Tibial nerve (tissue), 4 donors: ENCODE measurements at places on chromosomes 1 and 21.

DNA sequence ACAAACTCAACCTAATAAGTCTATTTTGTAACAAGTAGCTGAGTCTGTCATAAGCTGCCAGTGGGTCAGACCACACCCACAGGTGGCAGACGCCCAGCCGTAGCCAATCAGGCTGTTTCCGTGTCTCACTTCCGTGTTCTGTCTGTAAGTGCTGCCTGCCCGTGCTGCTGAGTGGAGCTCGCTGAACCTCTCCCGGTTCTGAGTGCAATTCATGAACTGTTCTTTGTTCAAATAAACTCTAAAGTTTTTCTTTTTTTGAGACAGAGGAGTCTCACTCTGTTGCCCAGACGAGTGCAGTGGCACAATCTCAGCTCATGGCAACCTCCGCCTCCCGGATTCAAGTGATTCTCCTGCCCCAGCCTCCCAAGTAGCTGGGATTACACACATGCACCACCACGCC, 25.1 kb downstream of the POFUT2 start:
- H3K36me3 ChIP-seq: peaks cover 62% of the 10 kb centered on the region
- no peak overlapping the region for H3K4me3 ChIP-seq
- DNase-seq: peak; percentile 11
- peaks cover 3% of the 10 kb centered on the region for H3K27me3 ChIP-seq

- DNase-seq: no peak
- H3K4me3 ChIP-seq: no peak overlapping the region
- no peaks in the 10 kb centered on the region for H3K4me1 ChIP-seq
These were observed 36.7 kb downstream of the AGL start for GRCh38 chr1:99886841-99887240.

DNA sequence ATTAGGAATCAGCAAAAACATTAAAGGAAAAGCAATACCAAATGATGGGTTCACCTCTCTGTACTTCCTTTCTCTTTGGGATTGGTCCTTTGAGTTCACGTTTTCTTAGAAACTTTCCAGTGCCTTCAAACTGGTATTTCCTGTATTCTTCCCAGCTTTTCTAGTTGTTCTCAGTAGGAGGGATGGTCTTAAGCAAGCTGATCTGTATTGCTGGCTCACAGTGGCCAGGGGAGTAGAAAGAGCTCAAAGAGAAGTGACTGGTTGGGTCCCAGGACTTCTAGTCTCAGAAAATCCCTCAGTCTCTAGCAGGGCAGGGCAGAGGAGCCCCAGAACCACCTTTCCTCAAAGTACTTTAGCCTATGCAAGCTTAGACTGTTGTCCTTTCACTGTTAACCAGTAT, 10.1 kb upstream of the USP24 start:
- H3K27ac ChIP-seq: no peak overlapping the region
- no peaks in the 10 kb centered on the region for H3K36me3 ChIP-seq
- DNase-seq: no peak
- H3K4me3 ChIP-seq: no peak overlapping the region

DNA sequence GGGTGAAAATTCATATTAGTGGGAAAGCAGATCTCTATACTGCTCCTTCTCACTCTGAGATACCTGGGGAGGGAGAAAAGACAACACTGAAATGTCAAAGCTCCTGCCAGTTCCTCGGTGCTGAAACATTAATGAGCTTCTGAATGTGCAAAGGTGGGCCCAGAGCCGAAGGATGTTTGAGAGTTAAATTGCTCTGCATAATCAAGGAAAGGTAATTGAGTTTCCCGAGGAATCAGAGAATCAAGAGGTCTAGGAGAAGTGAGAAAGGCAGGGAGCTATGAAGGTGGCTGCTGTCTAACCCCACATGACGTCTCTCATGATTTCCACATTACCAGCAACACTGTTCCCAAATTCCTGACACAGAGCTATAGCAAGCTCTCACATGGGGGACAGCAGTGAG, 346.7 kb downstream of the SMYD3 start:
- H3K36me3 ChIP-seq: no peaks in the 10 kb centered on the region
- H3K27ac ChIP-seq: no peak overlapping the region
- peaks cover 15% of the 10 kb centered on the region for H3K4me1 ChIP-seq
- DNase-seq: no peak

- no peaks in the 10 kb centered on the region for H3K36me3 ChIP-seq
- no peaks in the 10 kb centered on the region for H3K27me3 ChIP-seq
- no peak overlapping the region for H3K27ac ChIP-seq
- H3K4me1 ChIP-seq: no peaks in the 10 kb centered on the region
- DNase-seq: peak; percentile 60
- H3K4me3 ChIP-seq: no peak overlapping the region
These were observed 30.6 kb upstream of the CTPS1 start for GRCh38 chr1:40948741-40949443.

DNA sequence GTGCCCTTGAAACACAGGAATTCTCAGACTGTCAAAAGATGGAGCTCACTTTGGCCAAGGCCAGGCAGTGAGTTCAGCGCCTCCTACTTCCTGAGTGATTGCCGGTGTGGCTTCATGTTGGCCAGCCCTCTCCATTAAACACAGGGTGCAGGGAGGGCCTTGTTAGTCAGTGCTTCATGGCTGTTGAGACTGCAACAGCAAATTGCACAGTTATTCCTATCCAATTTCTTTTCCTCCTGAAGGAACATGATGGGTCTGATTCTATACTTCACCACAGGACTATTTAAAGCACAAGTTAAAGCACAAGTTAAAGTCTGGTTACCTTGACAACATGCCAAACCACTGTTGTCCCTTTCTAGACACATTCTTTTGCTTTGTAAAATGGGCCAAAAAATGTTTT, 156.6 kb downstream of the SIPA1L2 start:
- peaks cover 17% of the 10 kb centered on the region for H3K36me3 ChIP-seq
- H3K27ac ChIP-seq: no peak overlapping the region
- no peaks in the 10 kb centered on the region for H3K27me3 ChIP-seq

DNA sequence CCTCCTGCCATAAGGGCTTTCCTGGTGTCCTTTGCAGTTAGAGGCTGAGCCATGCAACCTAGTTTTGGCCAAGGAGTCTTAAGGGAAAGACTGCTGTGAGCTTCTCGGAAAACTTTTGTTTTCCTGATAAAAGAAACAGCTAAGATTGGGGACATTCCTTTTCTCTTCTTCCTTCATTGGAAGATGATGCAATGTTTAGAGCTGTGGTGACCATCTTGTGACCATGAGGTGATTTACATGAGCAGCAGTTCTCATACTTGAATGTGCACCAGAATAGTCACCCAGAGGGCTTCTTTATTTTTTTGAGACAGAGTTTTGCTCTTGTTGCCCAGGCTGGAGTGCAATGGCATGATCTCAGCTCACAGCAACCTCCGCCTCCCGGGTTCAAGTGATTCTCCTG, 20.4 kb upstream of the SMAP2 start:
- H3K27me3 ChIP-seq: no peaks in the 10 kb centered on the region
- no peak for DNase-seq
- H3K4me3 ChIP-seq: no peak overlapping the region
- H3K4me1 ChIP-seq: no peaks in the 10 kb centered on the region
- no peak overlapping the region for H3K27ac ChIP-seq

GRCh38 chr1:240941701-240942370, 329.9 kb upstream of the GREM2 start:
- no peak overlapping the region for H3K27ac ChIP-seq
- H3K36me3 ChIP-seq: no peaks in the 10 kb centered on the region
- no peak overlapping the region for H3K4me3 ChIP-seq

DNA sequence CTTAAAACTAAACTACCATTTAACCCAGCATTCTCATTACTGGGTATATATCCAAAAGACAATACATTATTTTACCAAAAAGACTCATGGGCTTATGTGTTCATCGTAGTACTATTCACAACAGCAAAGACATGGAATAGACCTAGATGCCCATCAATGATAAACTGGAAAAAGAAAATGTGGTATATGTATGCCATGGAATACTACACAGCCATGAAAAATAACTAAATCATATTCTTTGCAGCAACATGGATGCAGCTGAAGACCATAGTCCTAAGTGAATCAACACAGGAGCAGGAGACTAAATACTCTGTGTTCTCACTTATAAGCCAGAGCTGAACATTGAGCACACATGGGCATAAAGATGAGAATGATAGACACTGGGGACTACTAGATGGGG, 645.1 kb upstream of the B3GALT2 start:
- no peak for DNase-seq
- H3K36me3 ChIP-seq: no peaks in the 10 kb centered on the region
- H3K27ac ChIP-seq: no peak overlapping the region
- H3K27me3 ChIP-seq: no peaks in the 10 kb centered on the region

DNA sequence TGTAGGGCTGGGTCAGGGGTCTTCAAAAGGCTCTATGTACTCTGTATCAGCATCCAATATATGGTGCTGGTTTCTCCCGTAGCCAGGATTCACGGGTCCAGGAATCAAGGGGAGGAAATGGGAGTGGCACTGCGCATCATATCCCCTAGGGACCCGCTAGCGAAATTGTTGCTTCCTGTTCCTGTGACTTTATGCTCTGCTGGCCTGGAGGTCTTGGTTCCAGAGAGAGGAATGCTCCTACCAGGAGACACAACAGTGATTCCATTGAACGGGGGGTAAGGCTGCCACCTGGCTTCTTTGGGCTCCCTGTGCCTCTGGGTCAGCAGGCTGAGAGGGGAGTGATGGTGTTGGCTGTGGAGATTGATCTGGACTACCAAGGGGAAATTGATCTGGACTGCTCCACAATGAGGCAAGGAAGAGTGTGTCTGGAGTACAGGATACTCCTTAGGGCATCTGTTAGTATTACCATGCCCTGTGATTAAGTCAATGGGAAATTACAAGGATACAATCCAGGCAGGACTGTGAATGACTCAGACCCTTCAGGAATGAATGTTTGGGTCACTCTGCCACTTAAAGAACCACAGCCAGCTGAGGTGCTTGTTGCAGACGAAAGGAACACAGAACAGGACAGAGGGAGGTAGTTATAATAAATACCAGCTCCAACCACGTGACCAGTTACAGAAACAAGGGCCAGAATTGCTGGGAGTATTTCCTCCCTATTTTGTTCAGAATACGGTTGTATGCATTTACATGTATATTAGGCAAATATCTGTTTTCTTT, 10.2 kb downstream of the SPSB1 start:
- no peak for DNase-seq
- no peak overlapping the region for H3K4me3 ChIP-seq
- H3K4me1 ChIP-seq: peaks cover 15% of the 10 kb centered on the region

GRCh38 chr1:52460694-52461093, 56.3 kb downstream of the PRPF38A start:
- H3K27me3 ChIP-seq: no peaks in the 10 kb centered on the region
- H3K36me3 ChIP-seq: peaks cover 62% of the 10 kb centered on the region
- H3K4me3 ChIP-seq: no peak overlapping the region
- no peak overlapping the region for H3K27ac ChIP-seq
- DNase-seq: no peak

DNA sequence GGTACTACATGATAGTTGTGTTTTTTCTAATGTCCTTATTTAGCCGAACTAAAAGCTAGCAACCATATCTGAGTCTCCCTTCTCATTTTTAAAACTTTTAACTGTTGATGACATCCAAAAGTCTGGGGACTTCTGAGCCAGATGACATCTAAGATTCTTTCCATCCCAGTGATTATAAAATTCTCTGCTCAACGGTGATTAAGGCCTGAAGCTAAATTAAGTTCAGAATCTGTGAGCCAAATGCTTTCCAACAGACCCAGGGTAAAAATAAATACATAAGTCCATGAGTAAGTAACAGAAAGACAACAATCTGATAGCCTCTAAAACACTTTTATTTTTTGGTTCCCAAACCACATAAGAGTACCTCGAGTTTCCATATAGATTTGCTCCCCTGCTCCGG, 13.1 kb upstream of the PTP4A2 start:
- peaks cover 21% of the 10 kb centered on the region for H3K4me1 ChIP-seq
- H3K4me3 ChIP-seq: no peak overlapping the region
- no peaks in the 10 kb centered on the region for H3K27me3 ChIP-seq
- H3K27ac ChIP-seq: no peak overlapping the region

DNA sequence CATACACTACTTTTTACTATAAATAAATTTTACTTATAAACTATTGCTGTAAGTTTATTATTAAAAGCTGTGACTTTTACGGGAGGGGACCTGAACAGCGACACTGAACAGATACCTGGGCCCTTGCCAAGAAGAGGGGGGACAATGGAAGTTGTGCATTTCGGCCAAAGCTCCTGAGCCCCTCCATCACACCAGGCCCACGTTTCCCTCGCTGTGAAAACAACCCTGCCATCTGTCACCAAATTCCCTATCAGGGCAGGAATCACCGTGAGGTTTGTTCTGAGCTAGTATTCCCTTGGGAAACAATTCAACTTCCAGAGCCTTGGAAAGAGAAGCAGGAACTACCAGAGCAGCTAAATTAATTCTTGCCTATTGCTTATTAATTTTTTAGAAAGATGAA, 37.0 kb downstream of the VTCN1 start:
- peak overlapping the region; percentile 25 for H3K27ac ChIP-seq
- no peak overlapping the region for H3K4me3 ChIP-seq
- no peaks in the 10 kb centered on the region for H3K27me3 ChIP-seq
- no peaks in the 10 kb centered on the region for H3K36me3 ChIP-seq
- no peaks in the 10 kb centered on the region for H3K4me1 ChIP-seq

DNA sequence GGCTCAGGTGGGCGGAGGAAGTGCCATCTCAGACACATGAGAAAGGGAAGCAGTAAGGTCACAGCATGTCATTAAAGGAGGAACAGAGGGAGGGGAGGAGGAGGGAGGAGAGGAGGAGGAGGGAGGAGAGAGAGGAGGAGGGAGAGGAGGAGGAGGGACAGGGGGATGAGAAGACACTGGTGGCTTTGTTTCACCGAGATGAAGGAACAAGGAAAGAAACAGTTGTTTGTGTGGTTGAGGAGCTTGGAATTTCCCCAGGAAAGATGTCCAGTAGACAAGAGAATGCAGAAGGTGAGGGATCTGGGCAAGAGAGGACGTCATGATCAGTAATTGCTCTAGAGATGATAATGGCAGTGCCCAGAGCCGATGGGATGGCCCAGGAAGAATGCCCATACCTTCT, 97.7 kb downstream of the AJAP1 start:
- H3K4me3 ChIP-seq: no peak overlapping the region
- no peaks in the 10 kb centered on the region for H3K36me3 ChIP-seq
- DNase-seq: no peak
- H3K27ac ChIP-seq: no peak overlapping the region
- H3K4me1 ChIP-seq: no peaks in the 10 kb centered on the region
- H3K27me3 ChIP-seq: no peaks in the 10 kb centered on the region

DNA sequence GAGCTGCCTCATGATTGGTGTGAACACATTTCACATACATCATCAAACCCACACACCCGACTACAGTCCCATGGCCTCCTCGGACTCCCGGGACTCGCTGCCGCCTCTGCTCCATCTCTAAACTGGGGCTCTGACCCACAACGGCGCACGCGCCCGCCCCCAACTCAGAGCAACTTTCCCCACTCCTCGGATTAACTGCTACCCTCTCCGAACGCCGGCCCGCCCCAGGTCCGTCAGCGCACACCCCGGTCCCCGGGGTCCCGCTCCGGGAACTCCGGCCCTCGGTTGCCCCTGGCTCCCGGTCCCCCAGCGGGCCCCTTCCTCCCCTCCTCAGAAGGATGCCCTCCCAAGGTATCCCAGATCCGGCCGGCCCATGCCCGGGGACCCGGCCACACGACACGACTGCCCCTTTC, 740 bp downstream of the DSTYK start:
- H3K36me3 ChIP-seq: no peaks in the 10 kb centered on the region
- H3K4me3 ChIP-seq: peak overlapping the region; percentile 67
- peaks cover 13% of the 10 kb centered on the region for H3K4me1 ChIP-seq
- peak overlapping the region; percentile 91 for H3K27ac ChIP-seq
